Hematopoietic multipotent progenitor cell treated with erythropoietin and hydrocortisone succinate and interleukin-3 and kit ligand, for 8 days (in vitro differentiated cells): ENCODE measurements at places on chromosomes 16 and 17.
A peak's percentile ranks its signal among the peaks of the same experiment; 100 is the strongest.

GRCh38 chr17:78566947-78567346 lies 10.2 kb downstream of the DNAH17 start:
- DNase-seq, result no peak

GRCh38 chr17:59178266-59178985 lies 22.9 kb downstream of the PRR11 start:
- no peak for DNase-seq

- peak; percentile 47 for DNase-seq
Measured at GRCh38 chr17:27577121-27577761, 53.7 kb upstream of the LGALS9 start.

DNA sequence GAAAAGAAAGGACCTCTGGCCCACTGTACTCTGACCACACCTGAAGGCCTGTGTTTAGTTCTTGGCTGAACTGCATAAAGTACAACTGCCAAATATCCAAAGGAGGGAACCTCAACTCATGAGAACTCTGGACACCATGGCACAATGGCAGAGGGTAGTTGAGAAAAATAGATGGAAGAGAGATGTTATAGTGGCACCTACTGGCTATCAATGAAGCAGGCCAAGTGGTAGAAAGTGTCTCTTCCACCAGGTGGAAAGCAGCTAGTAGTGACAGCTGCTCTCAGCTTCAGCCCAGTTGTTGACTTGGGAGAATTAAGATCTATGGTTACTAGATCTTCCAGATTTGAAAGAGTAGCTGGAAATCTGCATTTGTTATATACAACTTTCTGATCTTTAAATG lies 3.2 kb downstream of the MED31 start:
- DNase-seq, result peak; percentile 57

GRCh38 chr17:28478712-28479615 lies 5.5 kb downstream of the SLC13A2 start:
- DNase-seq, result no peak

- DNase-seq, result no peak
Measured at GRCh38 chr17:41340934-41341861, 9.4 kb downstream of the KRT33A start.

GRCh38 chr16:17002565-17002964 lies 468.2 kb downstream of the XYLT1 start:
- no peak for DNase-seq

DNA sequence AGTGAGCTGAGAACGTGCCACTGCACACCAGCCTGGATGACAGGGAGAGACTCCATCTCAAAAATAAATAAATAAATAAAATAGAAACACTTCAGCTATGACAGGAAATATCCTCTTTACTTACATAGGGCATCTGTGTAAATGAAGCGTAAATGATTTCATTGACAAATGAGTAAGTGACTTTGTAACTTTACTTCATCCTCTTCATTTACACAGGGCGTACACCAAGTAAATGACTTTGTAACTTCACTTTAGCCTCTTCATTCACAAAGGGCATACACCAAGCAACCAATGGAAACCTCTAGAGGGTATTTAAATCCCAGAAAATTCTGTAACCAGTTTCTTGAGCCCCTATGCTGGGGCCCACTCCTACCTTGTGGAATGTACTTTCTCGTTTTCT lies 16.2 kb upstream of the KLHDC4 start:
- no peak for DNase-seq

DNA sequence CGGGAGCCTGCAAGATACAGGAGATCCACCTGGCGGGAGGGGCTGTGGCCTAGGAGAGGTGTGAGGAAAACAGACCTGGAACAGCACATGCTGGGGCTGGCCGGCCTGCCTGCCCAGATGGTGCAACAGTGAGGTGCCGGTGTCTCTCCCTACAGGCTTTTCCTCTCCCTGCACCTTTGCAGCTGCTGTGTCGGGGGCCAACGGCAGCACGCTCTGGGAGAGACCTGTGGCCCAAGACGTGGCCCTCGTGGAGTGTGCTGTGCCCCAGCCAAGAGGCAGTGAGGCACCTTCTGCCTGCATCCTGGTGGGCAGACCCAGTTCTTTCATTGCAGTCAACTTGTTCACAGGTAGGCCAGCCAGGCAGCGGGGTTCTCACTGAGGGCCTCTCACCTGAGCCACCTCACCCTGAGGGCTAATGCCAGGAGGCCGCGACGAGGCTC lies 15.9 kb downstream of the RGS11 start:
- no peak for DNase-seq

GRCh38 chr16:12719972-12720371 lies 83.7 kb downstream of the CPPED1 start:
- no peak for DNase-seq

DNA sequence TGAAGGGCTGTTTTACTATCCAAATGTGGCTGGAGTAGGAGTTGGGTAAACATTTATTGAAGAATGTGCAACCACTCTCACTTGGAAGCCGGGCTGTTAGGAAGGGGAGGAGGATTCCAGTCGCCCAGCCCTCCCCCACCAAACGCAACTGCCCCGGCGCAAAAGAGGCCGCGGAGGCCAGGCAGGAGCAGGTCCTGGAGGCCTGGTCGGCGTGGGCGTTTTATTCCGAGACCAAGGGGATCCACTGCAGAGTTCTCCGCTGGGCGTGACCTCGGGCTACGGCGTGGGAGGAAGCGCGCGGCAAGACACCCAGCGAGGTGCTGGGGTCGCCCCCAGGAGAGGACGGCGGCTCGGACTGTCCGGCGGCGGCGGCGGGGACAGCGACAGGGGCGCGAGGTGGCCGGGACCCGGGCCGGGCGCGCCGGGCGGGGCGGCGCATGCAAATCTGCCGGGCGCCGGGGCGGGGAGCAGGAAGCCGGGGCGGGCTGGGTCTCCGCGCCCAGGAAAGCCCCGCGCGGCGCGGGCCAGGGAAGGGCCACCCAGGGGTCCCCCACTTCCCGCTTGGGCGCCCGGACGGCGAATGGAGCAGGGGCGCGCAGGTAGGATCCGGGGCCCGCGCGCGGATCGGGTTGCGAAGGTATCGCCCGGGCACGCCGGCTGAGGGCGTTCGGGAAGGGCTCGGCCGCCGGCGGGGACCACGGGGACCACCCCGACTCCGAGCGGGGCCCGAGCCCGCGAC lies at the start of gene IL4R:
Gene IL4R, plus strand, starts transcription at position 553 of the 739 bp plus-strand sequence. CDS start 26,230 bp downstream, outside the sequence.
- DNase-seq, result peak; percentile 51

- no peak for DNase-seq
Measured at GRCh38 chr16:51155199-51155607, 4.1 kb upstream of the SALL1 start.

GRCh38 chr17:1156864-1157263 lies 22.9 kb downstream of the ABR start:
- no peak for DNase-seq

DNA sequence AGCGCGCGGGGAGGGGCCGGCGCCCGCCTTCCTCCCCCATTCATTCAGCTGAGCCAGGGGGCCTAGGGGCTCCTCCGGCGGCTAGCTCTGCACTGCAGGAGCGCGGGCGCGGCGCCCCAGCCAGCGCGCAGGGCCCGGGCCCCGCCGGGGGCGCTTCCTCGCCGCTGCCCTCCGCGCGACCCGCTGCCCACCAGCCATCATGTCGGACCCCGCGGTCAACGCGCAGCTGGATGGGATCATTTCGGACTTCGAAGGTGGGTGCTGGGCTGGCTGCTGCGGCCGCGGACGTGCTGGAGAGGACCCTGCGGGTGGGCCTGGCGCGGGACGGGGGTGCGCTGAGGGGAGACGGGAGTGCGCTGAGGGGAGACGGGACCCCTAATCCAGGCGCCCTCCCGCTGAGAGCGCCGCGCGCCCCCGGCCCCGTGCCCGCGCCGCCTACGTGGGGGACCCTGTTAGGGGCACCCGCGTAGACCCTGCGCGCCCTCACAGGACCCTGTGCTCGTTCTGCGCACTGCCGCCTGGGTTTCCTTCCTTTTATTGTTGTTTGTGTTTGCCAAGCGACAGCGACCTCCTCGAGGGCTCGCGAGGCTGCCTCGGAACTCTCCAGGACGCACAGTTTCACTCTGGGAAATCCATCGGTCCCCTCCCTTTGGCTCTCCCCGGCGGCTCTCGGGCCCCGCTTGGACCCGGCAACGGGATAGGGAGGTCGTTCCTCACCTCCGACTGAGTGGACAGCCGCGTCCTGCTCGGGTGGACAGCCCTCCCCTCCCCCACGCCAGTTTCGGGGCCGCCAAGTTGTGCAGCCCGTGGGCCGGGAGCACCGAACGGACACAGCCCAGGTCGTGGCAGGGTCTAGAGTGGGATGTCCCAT lies 232.8 kb downstream of the SEC14L1 start:
- no peak for DNase-seq

DNA sequence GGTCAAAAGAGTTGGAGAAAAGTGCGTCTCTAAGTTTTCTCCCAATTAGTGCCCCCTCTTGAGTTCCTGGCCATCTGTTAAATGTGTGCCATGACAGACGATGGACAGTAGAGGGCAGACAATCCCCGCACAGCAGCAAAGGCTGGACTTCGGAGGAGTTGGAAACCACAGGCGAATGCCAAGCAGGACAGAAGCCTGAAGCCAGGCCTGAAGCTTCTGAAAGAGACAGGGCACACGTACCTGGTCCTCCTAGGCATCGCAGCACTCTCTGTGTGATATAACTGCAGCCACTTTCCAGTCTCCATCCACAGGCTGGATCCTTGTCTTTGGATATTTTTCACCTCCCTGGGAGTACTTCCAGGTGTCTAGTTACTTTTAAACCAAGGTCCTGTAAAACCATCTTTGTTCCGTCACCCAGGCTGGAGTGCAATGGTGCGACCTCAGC lies 14.5 kb downstream of the C17orf100 start:
- peak; percentile 75 for DNase-seq

GRCh38 chr17:35875072-35875799 lies 4.9 kb downstream of the CCL5 start:
- no peak for DNase-seq

DNA sequence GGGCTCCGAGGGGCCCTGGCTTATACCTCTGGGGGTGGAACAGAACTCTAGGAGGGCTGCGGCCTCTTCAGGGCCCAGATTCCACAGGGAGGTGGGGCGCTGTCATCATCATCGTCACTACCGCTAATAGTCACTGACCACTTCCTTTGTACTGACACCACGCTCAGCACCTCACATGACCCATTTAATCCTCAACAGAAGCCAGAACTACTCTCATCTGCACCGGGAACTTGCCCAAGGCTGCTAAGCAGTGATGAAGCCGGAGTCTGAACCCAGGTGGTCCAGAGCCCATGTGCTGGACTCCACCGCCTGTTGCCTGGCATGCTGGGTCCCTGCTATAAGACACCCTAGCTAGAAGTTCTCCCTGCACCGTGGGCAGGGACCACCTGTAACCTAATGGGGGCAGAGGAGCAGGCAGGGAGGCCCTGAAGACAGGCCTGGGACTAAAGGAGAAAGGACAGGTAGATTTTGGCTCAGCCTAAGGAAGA lies 12.0 kb downstream of the UNC13D start:
- DNase-seq, result no peak

DNA sequence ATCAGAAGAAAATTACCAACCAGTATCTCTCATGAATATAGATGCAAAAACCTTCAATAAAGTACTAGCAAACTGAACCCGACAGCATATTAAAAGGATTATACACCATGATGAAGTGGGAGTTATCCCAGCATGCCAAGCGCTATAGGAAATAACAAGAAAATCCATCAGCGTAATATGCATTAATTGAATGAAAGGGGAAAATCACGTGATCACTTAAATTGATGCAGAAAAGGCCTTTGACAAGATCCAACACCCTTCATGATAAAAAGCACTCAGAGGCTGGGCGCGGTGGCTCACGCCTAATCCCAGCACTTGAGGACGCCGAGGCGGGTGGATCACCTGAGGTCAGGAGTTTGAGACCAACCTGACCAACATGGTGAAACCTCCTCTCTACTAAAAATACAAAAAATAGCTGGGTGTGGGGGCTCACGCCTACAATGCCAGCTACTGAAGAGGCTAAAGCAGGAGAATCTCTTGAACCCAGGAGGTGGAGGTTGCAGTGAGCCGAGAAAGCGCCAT lies 4.8 kb downstream of the CTRB2 start:
- no peak for DNase-seq

GRCh38 chr16:12296991-12297390 lies 320.5 kb downstream of the SNX29 start:
- no peak for DNase-seq

- DNase-seq, result no peak
Measured at GRCh38 chr16:84603140-84603816, 14.6 kb downstream of the COTL1 start.
